Esophagus muscularis mucosa (tissue), 4 donors: ENCODE measurements at places on chromosomes 5 and 9. TPM values are rescaled to one million over a fixed set of nuclear protein-coding genes. Genes with fewer than 3 reads are reported as not detected.

GIN1 gene
- 10.4 TPM for total RNA-seq

ITGA2 gene
- 5.0 TPM for total RNA-seq

WWC1 gene
- 6.2 TPM for total RNA-seq

PCDHGA5 gene
- total RNA-seq, result 4.3 TPM

CDKN2A gene
- 3.1 TPM for total RNA-seq

DNAJC18 gene
- total RNA-seq, result 13.1 TPM

CNTLN gene
- total RNA-seq, result 9.4 TPM

TSLP gene
- 1.2 TPM for total RNA-seq

PRR7 gene
- total RNA-seq, result 0.99 TPM

RAPGEF1 gene
- total RNA-seq, result 138 TPM

DBH gene
- total RNA-seq, result not detected

CBY3 gene
- not detected for total RNA-seq

GARIN3 gene
- total RNA-seq, result not detected

LCN15 gene
- total RNA-seq, result not detected

ANKRD33B gene
- total RNA-seq, result 4.6 TPM

GPR21 gene
- total RNA-seq, result 0.52 TPM

TMEFF1 gene
- total RNA-seq, result 0.50 TPM

PCDHB7 gene
- 2.1 TPM for total RNA-seq

TXNDC8 gene
- total RNA-seq, result not detected

AJM1 gene
- total RNA-seq, result 11.1 TPM

ARL10 gene
- total RNA-seq, result 5.4 TPM

SLF1 gene
- 3.8 TPM for total RNA-seq

BAAT gene
- not detected for total RNA-seq

WHRN gene
- 8.1 TPM for total RNA-seq

SLC25A2 gene
- total RNA-seq, result not detected

SH3RF2 gene
- total RNA-seq, result 1.2 TPM

SH3PXD2B gene
- 41.5 TPM for total RNA-seq

SHC3 gene
- total RNA-seq, result 4.0 TPM

ATP10B gene
- 1.1 TPM for total RNA-seq

SCGB3A2 gene
- not detected for total RNA-seq
